SK-N-SH treated with all-trans-retinoic acid at 6 μM for 48 hours (cell line): ENCODE measurements at places on chromosomes 4 and X.

GRCh38 chr4:152382057-152382785 is 153.7 kb downstream of the FBXW7 start:
- ATAC-seq, result peak; percentile 51; the same call in 2 of the 3 replicates

DNA sequence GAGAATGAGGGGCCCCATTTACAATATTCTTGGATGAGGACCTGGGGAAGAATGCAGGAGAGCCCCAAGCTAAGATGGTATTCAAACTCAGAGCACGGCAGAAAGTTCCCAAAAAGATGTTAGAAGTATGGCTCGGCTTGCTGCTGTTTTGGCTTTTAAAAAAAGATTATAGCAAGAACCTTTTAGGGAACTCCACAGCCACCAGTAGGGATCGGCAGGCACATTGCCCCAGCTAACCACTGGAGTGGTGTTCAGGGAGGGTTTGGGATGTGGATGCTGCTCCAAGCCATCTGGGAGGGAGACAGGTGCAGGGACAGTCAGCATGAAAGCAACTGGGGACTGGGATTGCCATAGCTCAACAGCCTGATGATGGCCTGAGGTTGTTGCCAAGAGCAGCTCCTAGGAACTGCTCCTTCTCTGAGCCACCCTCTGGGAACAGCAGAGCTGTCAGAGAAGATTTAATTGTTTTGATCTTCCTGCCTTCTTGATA is 63.0 kb downstream of the SORBS2 start:
- no peak for ATAC-seq

DNA sequence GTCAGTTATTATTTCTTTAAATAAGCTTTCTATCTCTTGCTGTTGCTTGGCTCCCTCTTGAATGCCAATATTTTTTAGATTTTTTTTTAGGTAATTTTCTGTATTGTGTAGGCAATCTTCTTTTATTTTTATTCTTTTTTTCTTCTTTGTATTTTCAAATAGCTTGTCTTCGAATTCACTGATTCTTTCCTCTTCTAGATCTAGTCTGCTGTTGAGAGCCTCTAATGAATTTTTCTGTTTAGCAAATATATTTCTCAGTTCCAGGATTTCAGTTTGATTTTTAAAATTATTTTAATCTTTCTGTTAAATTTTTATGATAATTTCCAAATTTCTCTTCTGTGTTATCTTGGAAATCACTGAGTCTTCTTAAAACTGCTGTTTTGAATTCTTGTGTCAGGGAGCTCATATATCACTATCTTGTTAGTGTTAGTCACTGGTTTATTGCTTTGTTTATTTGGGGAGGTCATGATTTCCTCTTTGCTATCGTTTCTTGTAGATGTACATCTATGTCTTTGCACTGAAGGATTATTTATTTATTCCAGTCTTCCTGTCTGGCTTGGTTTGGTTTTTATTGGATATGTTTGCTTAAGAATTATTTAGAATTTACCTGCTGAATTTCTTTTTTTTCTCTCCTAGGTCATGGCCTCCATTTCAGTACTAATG is 39.9 kb upstream of the GPRIN3 start:
- ATAC-seq, result no peak

- no peak for ATAC-seq
Observed at GRCh38 chrX:20739038-20739745, 472.5 kb upstream of the RPS6KA3 start.

DNA sequence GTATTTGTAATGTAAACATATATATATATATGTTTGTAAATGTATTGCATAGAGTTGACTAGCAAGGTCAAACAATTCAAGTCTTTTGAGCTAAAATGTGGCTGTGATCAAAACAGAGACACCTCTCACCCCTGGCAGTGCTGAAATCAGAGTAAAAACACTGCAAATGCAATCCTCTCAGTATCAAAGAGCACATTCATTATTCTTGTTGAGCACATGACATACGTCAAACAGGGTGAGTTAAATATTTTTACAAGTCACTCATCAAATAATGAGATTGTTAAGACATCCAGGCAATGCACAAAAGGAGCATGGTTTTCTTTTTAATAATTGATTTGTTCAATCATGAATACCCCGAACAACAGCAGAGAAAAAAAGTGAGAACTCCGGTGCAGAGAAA is 114.1 kb upstream of the KCNIP4 start:
- no peak for ATAC-seq

DNA sequence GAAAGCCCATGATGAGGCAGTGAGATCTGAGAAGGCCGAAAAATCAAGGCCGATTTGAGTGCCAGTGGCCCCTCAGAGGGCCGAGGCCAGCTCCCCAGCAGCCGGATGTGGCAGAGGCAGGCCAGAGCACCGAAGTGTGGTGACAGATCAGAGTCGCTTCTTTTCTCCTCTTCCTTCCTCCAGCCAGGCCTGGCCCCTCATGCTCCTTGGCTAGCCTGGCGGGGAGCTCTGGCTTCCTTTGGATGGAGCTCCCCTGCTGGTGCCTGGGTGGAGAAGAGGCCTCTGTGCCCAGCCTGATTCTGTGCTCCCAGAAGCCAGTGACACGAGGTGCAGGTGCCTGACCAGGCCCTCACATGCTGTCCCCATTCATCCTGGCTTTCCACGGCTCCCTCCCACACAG is 127.2 kb upstream of the PABPC4L start:
- peak; percentile 36; the same call in 2 of the 3 replicates for ATAC-seq

DNA sequence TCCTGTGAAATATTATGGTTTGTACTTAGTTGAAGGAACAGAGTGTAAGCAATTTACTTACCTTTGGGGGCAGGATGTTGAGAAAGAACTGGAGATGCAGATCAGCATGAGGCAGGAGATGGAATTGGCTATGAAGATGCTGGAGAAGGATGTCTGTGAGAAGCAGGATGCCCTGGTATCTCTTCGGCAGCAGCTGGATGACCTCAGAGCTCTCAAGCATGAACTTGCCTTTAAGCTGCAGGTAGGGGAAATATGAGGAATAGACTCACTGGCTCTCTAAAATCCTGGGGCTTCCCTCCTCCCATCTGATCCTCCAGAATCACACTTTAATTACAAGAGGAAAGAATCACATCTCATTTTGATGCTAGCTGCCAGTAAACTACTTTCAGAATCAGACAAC is 51.0 kb downstream of the GRSF1 start:
- no peak for ATAC-seq

DNA sequence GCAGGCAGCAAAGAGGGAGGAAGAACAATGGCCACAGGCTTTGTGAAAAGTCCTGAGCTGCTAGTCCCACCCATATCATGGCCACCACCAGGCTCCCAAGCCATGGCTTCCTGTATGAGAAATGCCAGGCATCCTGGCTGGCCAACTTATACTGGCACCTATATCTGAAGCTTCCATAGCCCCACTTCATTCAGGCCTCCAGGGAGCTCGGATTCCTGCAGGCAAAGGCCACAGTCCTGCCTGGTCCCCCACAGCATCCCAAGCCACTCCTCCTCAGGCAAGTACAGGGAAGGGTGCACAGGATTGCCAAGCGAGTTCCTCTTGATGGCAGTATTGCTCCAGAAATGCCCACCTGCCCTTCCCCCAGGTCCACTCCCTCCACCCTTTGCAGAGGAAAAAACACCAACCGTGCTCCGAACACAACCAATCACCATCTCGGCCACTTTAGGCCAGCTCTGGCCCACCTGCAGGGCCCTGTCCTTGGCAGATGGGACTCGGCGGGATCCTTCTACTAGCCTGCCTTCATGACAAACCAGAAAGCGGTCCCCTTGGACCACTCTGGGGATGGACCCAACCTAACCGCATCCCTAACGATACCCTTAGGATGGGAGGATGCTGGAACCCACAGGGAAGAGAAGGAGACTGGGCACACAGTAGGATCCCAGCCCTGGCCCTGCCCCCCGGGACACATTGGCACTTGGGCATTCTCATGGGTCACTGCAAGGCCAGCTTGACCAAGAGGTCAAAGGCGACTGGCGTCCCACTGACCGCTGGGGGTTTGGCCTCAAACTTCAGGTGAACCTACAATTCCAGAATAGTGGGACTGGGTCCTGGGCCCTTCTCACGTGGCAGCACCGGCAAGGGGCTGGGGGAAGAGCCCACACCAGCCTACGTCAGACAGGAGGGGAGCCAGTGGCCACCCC is 220.4 kb upstream of the AGTR2 start:
- peak; percentile 74 for ATAC-seq

- ATAC-seq, result no peak
Observed at GRCh38 chr4:23747281-23747735, 142.5 kb downstream of the PPARGC1A start.

DNA sequence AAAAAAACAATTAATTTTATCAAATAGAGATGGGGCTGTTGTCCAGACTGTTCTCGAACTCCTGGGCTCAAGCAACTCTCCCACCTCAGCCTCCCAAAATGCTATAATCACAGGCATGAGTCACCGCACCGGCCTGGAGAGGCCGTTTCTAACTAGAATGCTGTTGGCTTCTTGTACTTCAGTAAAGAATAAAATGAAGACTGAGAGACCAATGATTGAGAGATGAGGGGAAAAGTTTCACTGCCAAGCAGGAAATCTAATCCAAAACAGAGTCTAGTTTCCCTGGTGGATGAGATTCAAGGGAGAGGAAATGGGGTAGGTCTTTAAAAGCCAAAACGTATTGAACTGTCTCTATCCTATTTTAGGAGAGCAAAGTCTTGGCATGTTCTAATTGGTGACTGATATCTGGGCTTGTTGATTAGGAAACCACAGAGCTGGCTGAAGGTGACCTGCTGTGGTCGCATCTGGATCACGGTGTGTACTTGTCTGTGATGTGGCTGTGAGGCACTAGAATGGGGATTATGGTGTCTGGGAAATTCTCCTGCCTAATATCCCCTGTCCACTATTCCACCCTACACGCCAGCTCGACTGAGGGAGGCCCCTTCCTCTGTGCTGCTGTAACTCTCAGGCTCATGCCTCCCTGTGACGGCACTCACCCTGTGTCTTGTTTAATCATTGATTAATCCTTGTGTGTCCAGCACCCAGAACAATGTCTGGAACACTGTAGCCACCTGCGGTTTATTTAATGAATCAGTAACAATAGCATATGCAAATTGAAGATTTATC is 15.0 kb upstream of the TRIM2 start:
- peak; percentile 74 for ATAC-seq

DNA sequence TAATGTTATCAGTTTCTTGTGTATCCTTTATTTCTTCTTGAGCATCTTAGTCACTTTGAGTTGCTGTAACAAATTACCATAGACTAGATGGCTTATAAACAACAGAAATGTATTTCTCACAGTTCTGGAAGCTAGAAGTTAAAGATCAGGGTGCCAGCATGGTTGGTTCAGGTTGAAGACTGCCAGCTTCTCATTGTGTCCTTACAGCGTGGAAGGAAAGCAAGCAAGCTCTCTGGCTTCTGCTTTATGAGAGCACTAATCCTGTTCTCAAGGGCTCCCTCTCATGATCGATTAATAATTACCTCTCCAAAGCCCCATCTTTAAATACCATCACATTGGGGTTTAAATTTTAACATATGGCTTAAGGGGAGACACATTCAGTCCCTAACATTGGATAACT is 497.2 kb downstream of the RAPGEF2 start:
- ATAC-seq, result no peak

DNA sequence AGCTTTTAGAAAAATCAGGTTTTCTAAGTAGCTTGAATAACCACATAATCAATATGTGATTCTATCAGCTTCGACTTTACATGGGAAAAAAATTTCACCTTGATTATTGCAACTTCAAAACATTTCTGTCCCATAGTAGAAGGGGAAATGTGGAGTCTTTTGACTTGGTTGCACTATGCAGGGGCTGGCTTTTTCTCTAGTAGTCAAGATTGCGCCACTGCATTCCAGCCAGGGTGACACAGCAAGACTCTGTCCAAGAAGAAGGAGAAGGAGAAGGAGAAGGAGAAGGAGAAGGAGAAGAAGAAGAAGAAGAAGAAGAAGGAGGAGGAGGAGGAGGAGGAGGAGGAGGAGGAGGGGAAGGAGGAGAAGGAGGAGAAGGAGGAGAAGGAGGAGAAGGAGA is 84.9 kb downstream of the MAML3 start:
- ATAC-seq, result no peak

GRCh38 chr4:54367059-54367458 is 138.0 kb downstream of the PDGFRA start:
- no peak for ATAC-seq

DNA sequence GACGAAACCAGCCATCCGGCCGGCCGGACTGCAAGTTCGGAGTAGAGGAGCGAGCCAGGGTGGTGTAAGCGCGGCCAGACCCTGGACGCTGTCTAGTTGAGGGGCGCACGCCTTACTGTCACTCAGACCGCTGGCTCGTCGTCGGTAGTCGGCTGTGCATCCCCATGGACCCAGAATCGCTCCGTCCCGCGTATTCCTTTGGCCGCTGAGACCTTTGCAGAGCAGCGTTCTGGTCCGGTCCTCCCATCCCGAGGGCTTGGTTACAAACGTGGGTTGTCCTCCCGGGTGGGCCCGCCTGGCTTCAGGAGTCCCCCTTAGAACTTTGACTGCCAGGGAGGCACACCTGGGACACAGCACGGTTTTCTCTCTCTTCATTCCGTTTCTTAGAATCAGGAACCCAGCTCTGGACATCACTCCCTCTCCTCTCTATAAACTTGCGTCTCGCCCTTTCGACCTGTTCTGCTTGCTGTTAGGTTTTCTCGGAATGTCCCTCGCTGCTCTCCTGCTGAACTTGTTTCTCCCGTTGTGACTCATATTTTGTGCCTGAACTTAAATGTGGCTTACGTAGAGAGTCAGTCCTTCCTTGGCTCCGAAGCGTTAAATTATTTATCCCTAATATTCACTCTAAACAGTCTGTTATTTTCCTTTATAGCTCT is 672 bp downstream of the PGM2 start:
- ATAC-seq, result peak; percentile 62

GRCh38 chr4:24764345-24764744 is 31.0 kb upstream of the SOD3 start:
- no peak for ATAC-seq

DNA sequence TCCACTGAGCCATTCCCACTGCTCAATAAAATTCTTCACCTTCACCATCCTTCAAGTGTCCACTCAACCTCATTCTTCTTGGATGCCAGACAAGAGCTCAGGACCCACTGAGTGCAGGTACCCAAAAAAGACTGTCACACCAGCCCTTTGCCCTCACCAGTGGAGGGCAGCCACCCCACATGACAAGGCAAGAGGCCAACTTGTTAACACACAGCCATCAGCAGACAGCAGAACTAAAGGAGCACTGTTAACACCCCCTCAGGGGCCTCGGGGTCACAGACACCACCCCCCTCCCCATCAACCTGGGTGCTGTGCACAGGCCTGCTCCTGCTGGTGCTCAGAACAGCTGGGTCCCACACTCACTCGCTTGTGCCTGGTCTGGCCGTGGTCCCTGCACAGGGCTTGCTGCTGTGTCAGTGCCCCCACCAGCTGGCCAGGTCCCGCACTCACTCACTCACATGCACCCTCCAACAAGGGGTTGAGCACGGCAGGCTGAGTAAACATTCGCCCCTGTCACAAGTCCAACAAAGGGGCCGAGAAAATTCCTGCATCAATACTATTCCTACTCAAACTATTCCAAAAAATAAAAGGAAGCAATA is 54.1 kb downstream of the ATRX start:
- no peak for ATAC-seq

DNA sequence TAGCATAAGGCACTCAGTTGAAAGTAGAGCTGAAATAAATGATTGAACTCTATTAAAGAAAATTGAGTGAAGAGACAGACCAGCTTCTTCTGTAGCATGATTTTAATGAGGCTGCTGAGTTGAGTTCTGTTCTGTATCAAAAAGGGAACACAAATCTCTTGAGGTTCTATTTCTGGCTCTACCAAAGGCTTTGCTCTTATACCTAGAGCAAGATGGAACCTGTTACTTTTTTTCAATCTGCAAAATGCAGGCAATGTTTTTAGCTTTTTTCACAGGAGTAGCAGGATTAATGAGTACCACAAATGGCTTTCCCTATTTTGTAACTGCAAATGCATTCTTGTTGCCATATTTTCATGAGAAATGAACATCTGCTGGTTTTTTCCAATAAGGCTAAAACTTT is 4.2 kb upstream of the ERVMER34-1 start:
- no peak for ATAC-seq
